ENCODE measurements at places on chromosomes 7 and 10. TPM values are rescaled to one million over a fixed set of nuclear protein-coding genes. Genes with fewer than 3 reads are reported as not detected.
A peak's percentile ranks its signal among the peaks of the same experiment; 100 is the strongest.

The RSPH10B gene
- 3.6 TPM for polyA plus RNA-seq

The CYP3A7 gene
- polyA plus RNA-seq = 1.3 TPM

DNA sequence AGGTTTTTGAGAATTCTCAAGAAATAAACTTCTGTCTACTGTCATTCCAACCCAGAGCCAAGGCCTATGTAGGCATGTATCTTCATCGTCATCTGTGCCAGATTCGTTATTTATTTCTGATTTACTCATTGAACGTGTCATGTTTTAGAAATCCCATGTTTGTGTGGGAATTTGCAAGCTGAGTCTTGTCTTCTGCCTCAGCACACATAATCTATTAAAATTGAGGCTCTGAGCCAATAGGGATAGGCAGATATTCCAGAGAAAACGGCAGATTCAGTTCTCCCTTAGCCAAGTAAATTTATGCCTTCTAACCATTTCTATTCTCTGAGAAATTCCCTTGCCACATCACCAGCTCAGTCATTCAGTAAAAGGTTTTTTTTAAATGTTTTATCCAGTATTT is 444.6 kb downstream of the REEP3 start:
- no peak for DNase-seq

- DNase-seq = no peak
Observed at GRCh38 chr10:38043516-38043915, 33.0 kb downstream of the ZNF33A start.

DNA sequence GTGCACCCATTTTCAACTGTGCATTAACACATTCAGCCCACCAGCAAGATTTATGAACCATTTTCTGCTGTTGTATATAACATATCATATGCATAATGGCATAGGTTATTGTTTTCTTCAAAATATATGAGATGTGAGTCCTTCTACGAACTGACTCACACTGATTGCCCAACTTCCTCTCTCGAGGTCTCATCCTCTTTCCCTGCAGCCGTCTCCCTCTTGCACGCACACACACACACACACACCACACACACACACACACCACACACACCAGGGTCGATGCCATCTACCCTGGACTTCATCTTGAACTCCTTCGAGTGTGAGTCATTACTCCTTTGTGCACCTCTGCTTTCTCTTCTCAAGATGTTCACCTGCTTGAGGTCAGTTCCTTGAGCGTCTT is 36.7 kb downstream of the EGFR start:
- DNase-seq = no peak

The SPRN gene
- polyA plus RNA-seq = 4.5 TPM

- no peak for DNase-seq
Observed at GRCh38 chr7:127809261-127809702, 157.3 kb downstream of the SND1 start.

DNA sequence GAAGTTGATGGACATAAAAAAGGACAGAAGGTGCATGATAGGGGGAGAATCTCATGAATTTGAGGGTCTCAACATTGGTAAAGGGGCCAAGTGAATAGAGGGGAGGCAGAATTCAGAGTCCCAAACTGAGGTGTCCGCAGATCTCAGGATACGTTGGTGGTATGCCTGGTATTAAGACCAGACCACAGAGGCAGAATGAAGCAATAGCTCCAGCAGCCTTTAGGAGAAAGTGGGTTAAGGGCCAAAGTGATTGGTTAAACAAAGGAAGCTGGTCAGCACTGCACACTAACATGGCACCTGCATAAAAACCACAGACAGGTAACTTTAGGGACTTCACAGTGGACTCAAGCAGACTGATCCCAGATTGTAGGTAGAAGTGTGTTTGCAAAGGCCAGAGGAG is 37.5 kb downstream of the MEST start:
- DNase-seq = no peak

GRCh38 chr10:34791228-34791627 is 23.9 kb downstream of the PARD3 start:
- no peak for DNase-seq

The C10orf105 gene
- polyA plus RNA-seq = 0.51 TPM

GRCh38 chr10:33547976-33548375 is 213.5 kb upstream of the NRP1 start:
- DNase-seq = no peak

DNA sequence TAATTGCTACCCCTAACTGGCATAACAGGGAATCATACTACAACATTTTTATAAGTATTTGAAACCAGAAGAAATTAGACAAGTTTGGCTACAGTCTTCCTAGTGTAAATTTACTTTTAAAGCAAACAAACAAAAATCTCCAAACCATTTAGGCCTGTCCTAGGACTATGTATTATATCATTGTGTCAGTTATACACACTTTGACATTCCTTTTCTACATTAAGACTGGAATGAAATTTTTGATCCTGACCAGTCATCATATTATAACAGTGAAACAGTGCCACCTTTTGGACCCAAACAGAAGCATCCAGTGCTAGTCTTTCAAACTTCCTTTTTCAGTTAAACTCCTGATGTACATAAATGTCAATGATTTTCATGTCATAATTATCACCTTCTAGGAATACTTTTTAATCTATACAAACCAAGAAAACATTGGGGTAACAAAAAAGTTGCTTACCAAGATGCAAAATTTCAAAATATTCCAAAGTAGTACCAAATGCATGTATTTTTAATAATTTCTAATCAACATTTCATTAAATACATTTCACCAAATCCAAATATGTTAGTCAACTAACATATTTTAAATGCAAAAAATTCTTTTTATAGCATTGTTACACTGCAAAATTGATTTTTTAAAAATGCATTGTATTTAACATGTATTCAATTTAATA is 75.7 kb downstream of the IMMP2L start:
- peak; percentile 55 for DNase-seq

DNA sequence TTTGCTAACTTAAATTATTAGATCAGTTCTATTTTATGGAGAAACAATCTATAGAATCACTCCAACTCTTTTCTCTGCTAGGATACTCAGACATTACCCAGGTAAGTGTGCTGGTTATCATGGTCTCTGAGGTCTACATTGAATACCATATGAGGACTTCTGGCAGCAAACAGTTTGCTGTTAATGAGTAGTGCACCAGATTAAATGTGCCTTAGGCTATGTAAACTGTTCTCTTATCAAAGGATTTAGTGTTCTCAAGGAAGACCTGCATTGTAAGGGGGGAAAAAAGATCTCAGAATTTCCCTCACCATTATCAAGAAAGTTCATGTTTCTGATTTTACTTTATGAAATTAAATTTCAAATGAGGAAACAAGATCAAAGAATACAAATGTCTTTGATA is 107.5 kb downstream of the ITGB8 start:
- DNase-seq = no peak

- DNase-seq = no peak
Observed at GRCh38 chr10:10782603-10783002, 235.1 kb upstream of the CELF2 start.

DNA sequence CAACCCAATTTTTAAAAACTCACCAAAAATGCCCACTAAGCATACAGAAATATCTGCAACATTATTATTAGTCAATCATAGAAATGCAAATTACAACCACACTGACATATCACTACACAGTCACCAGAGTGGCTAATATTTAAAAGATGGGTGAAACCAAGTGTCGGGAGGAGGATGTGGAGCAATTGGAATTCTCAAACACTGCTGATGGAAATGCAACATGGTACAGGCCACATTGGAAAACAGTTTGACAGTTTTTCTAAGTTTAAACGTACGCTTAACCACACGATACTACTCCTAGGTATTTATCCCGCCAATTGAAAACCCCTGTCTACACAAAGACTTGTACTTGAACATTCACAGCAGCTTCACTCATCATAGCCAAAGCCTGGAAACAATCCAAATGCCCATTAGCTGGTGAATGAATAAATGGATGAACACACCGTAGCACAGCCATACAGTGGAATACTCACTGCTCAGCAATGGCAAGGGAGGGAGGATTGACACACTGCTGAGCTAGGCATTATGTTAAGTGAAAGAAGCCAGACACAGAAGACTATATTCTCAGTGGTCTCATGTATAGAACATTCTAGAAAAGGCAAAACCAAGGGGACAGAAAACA is 16.3 kb downstream of the GCK start:
- no peak for DNase-seq

- DNase-seq = no peak
Observed at GRCh38 chr7:43553999-43554398, 28.9 kb upstream of the STK17A start.

DNA sequence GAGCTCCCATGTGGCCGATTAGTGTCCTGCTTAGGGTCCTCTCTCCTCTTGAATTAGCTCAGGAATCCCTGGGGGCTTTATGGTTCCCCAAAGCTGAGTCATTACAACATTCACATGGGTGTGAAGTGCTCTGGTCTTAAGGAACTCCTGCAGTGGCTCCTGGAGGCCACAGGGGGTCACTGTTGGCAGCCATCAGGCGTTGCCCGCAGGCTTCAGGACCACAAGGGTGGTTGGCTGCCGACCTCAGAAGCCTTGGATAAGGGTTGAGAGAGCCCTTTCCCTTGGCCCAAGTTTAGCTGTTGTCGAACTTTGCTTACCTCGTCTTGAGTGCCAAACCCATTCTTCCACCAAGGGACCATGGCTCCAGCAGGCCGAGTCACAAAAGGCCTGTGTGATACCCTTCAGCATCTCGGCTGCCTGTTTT is 61.7 kb downstream of the SH2D4B start:
- DNase-seq = peak; percentile 15

The TBC1D12 gene
- 25.7 TPM for polyA plus RNA-seq

- DNase-seq = no peak
Observed at GRCh38 chr7:151833691-151834090, 43.2 kb downstream of the PRKAG2 start.

DNA sequence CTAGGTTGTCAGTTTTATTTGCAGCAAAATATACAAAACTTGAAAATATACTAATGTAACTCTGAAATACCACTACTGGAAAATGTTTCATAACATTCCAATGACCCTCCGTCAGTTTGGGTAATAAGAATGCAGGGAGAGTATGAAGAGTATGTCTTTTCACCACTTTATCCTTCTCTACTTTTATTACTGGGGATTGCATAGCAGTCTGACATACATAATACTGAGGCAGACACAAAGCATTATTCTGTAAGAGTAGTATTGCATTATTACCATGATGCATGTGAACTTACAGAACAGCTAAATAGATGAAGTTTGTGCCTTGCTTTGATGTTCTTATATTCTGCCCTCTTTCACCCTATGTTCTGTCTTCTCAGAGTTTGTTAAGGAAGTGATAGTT is 151.8 kb upstream of the TPK1 start:
- no peak for DNase-seq

- no peak for DNase-seq
Observed at GRCh38 chr10:11212288-11213085, 194.8 kb downstream of the CELF2 start.

The TFR2 gene
- polyA plus RNA-seq = 1.6 TPM

The CLDN4 gene
- polyA plus RNA-seq = 91.5 TPM

DNA sequence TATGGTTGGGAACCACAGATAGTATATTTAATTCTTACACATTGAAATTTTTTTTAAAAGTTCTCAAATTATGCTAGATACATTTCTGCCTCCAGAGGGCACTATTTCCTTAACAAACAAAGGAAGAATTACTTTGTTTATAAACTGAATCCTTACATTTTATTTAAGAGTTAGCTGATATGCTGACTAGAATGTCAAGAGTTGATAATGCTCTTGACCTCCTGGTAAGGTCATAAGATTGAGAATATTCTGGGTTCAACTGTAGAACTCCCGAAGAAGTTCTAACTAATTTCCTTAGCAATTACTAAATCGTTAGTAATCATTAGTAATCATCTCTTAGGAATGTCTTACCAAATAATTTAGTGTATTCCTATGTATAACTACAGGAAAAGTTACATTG is 95.3 kb upstream of the CYP26C1 start:
- peak; percentile 42 for DNase-seq

The MALSU1 gene
- polyA plus RNA-seq = 47.3 TPM

DNA sequence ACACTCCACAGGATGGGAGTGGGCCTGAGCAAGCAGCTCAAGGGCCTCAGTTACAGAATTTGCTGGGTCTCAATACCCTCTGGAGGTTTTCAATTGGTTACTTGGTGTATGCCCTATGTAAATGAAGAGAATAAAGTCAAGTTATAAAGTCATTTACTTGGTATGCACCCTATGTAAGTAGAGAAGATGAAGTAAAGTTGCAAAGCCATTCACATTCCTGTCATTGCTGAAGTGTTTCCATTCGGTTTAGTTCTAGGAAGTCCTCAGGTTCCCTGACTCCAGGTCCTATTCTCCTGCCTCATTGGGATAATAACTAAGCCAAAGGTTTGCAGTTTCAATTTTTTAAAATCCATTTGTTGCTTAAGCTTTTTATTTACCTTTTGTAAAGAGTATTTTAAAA is 272.6 kb upstream of the NPSR1 start:
- no peak for DNase-seq

Data from right lung (tissue), 10 donors.